Activated CD4-positive, alpha-beta memory T cell treated with anti-CD3 and anti-CD28 coated beads for 36 hours (primary cell): ENCODE measurements at places on chromosomes 1 and 21.

- DNase-seq: no peak
These were observed 13.4 kb downstream of the KCNA10 start for GRCh38 chr1:110505596-110505995.

GRCh38 chr21:23217597-23217996, 2219.4 kb downstream of the NCAM2 start:
- DNase-seq: no peak

DNA sequence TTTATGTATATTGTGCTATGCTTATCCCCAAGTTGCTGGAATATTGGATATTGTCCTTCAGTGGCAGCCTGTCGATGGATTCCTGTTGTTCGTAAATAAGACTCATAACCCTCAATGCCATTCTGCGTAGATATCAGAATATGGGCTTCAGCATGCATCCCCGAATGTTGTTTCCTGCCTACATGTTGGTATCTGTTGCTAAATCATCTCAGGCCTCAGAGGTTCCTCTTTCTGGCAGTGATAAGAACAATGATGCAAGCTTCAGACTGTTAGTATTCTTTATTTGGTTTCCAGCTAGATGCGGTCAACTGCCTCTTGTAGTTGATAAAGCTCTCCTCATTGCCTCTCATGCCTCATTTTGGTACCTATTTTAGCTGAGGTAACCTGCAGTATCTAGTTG, 2082.6 kb downstream of the MRPL39 start:
- DNase-seq: no peak

DNA sequence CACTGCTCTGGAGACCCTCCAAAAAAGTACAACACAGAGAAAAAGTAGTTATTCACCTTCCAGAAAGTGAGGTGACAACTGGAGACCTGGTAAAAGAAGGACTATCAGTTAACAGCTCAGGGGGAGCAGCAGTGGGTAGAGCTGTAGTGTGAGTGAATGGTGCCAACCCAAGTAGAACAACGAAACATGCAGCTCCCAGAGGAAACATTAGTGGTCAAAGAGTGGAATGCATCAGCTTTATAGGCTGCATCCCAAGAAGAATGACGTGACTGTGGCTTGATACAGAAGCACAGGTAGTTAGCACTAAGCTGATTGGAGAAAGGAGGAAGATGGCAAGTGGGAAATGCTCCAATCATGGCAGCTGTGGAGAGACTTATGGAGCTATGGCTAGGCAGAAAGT, 275.7 kb upstream of the CAMK1G start:
- no peak for DNase-seq

DNA sequence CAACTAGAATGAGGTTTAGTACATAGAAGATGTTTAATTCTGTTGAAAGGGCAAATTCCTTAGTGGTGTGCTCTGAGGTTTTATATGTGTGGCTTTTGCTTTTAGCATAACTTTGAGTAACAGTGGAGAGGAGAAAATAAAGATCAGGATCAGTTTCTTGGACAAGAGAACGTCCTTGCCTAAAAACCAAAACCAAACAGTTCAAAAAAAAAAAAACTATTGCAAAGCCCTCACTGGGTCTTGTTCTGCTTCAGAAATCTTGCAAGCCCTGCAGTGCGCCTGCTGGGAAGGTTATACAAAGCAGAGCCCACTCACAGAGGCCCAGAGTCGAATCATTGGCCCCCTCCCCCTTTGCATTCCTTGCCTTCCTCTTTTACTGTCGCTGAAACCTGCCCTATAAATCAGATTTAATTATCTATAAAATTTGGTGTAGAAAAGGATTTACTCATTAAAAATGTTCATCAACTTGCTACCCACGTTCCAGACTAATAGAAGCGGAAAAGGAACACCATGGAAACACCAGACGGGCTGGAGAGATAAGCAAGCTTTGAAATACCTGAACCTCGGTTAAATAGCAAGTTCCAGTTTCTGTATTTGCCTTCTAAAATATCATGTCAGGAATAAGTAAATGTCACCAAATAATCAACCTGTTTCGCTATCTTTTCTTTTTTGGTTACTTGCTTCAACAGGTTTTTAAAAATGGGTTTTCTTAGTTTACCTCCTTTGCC, 201.6 kb upstream of the PTBP2 start:
- no peak for DNase-seq

- DNase-seq: no peak
These were observed 65.2 kb downstream of the CNST start for GRCh38 chr1:246631426-246631825.

GRCh38 chr1:158362482-158362881, 8.8 kb downstream of the CD1E start:
- no peak for DNase-seq
